ENCODE measurements at places on chromosomes 3 and 15.

GRCh38 chr15:85753791-85754452 is 40.8 kb downstream of the KLHL25 start:
- no peak for DNase-seq

DNA sequence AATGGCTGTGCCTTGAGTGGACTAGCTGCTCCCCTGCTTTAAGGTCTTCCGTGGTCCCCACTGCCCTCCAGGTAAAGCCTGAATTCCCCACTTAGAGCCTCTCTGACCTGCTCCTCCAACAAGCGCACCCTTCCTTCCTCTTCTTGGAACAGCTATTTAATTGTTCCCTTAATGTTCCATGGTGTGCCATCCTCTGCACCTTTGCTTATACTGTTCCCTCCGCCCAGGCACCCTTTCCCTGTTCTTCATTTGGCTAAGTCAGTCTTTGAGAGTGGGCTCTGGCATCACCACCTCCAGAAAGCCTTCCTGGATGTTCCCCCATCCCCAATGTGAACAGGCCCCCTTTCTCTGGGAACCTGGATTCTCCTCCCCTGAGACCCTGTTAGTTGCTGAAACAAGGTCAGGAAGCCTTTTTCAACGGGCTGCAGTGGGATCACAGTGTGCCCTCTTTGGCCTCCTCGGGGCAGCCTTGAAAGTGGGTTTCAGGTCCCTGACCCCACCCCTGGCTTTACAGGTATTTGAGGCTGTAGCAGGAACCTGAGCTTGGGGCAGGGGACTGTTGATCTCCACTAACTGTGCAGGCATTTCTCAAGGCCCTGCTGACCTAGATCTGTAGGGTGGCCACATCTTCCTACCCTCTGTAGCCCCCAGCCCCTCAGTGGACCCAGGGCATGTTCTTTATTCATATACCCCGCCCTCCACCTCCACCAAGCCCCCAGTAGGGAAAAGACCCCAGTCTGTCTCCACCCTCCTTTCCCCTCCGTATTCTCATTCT is 5.0 kb downstream of the ISLR start:
- peak; percentile 19 for DNase-seq

DNA sequence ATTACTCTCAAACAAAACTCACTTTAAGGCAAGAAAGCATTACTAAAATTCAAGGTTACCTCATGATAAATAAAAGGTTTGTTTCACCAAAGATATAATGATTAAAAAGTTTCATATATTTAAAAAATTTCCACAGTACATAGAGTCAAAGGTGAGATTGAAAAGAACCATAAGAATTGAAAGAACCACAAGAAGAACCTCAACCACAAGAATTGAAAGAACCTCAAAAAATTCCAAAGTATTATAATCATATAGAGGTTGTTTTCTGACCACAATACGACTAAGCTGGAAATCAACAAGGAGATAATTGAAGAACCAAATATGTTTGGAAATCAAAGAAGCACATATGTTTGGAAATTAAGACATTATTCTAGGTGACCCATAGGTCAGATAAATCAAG is 52.7 kb downstream of the SLC25A36 start:
- no peak for DNase-seq

DNA sequence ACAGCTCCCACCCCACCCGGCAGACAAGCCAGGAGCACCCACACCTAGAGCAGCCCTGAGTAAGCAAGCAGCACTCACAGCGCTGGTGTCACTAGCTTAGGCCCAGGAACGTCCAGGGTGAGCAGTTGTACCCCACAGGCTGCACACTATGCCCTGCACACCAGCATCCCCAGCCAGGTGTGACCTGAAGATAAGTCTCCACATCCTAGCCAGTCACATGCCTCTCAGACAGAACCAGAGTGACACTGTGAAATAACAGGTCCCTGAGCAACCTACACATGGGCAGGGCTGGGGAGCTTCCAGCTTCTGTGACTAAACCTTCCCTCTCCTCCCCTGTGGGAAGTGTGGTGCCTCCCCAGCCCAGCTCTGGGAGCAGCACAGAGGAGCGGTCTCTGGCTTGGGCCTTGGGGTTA is 253.6 kb downstream of the UACA start:
- no peak for DNase-seq

GRCh38 chr15:53808058-53808706 is 48.7 kb upstream of the WDR72 start:
- DNase-seq = peak; percentile 12

All from SK-N-SH (cell line).